ENCODE measurements at places on chromosomes 4 and X.
A peak's percentile ranks its signal among the peaks of the same experiment; 100 is the strongest.

DNA sequence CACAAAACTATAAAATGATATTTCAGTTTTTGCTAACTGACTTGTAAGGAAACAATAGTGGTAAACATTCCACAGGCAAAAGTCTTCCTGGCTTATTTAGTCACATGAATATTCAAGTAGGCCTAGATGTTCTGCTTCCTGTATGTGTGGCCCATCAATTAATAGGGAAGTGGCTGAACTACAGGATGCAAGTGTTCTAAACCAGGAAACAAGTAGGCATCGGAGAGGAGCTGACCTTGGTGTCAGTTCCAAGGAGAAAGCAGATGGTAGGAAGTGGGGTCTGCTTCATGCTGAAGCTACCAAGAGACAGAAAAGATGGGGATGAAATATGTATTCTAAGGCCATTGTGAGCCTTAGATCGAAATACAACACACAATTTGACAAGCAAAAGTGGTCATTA lies 149.7 kb downstream of the ANTXR2 start:
- no peak for DNase-seq

DNA sequence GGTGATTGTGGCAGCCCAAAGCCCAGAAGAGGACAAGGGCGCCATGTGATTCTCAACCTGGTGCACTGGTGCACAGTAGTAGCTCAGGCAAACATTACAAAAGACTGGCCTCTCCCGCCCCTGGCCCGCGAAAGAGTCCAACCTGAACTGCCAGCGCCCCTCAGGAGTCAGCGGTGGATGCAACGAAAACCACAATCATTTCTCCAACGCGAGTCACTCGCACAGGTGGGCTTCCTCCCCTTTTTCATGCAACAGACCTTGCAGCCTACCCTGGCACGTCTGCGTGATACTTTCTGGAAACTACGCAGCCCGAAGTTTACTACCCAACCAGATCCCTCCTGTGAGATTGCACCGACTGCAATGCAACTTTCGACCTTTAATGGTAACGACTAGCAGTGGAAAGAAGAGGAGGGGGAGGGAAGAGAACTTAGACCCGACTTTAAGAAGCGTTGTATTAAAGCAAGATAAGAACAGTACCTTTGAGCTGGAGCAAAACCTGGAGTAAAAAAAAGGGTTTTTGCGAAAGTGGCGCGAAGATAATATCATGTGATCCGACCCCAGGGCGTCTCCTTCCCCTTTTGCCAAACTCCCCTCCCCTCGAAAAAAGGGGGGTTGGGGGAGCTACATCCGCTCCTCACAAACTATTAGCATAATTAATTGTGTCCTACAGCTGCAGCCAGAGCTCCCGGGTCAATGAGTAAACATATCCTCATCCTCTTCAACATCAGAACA lies 63.3 kb upstream of the CCDC160 start:
- DNase-seq: peak; percentile 10

DNA sequence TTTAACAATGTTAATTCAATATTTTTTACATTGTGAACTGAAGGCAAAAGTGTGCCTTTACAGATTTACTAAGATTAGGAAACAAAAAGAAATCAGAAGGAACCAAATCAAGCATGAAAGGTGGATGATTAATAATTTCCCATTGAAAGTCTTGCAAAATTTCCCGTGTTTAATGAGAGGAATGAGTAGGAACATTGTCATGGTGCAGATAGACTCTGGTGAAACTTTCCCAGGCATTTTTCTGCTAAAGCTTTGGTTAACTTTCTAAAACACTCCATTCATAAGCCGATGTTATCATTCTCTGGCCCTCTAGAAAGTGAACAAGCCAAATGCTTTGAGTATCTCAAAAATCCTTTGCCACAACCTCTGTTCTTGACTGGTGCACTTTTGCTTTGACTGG lies 1522.8 kb upstream of the PABPC4L start:
- no peak for DNase-seq

DNA sequence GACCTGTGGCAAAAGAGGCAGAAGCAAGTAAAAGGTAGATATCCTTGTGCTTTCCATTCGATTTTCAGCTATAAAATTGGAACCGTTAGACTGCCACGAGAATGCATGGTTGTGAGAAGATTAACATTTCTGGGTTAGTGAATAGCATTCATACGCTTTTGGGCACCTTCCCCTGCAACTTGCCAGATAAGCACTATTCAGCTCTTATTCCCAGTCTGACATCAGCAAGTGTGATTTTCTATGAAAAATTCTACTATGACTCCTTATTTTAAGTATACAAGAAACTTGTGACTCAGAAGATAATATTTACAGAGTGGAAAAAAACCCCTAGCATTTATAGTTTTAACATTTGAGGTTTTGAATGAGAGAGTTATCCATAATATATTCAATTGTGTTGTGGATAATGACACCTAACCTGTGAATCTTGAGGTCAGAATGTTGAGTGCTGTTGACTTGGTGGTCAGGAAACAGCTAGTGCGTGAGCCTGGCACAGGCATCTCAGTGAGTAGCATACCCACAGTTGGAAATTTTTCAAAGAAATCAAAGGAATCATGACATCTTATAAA lies 3.9 kb downstream of the FGB start:
- no peak for DNase-seq

DNA sequence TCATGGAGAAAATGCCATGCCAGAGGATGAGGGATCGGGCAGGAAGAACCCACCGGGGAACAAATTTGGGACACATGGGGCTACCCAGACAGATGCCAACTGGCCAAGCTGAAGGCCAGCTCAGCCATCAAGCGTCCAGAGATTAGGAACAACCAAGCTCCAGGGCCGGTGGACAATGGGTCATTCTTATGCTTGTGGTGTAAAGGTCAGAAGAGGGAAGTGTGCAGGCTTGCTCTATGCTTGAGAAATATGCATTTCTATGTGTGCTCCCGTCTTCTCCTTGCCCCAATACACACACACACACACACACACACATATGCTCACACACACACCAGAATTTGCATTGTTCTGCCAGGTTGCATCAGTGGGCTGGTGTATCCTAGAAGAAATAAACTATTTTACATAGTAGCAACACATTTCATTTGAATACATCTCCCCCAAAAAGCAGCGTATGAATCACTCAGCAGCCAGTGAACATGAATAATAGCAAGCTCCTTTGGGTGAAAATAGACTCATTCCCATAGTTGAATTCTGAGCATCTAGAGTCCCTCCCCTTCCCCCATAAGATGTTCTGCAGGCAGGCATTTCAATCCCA lies 201.9 kb upstream of the PPARGC1A start:
- no peak for DNase-seq

- DNase-seq: peak; percentile 59
Measured at GRCh38 chr4:89024051-89024675, 32.8 kb downstream of the FAM13A start.

DNA sequence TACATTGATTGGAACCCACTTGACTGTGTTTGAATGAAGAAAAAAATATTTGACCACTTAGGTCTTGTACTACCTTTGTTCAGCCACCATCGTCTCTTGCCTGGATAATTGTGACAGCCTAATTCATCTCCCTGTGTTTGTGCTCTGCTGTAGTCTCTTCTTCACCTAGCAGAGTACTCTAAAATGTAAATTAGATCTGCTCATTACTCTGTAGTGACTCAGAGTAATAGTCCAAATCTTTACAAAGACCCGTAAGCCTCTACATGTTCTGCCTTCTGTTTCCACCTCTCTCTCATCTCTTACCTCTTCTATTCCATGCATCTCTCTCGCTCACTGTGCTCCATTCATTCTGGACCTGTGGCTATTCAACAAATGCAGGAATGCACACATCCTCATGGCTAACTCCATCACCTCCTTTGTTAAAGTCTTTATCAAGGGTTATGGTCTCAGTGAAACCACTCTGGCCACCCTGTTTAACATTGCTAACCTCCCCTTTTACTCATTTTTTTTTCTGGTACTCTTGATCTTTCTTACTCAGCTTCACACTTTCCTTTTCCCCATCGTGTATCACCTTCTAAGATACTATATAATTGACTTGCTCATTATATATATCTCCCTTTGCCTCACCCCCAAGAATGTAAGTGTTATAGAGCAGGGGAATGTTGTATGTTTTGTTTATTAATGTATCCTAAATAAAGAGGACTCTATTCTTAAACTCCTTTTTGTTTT lies 98.4 kb downstream of the STIM2 start:
- no peak for DNase-seq

GRCh38 chr4:2083826-2084160 lies 24.7 kb downstream of the NAT8L start:
- DNase-seq: no peak

- DNase-seq: no peak
Measured at GRCh38 chrX:38515291-38515690, 46.1 kb upstream of the TSPAN7 start.

GRCh38 chr4:174423257-174423944 lies 98.9 kb downstream of the HPGD start:
- no peak for DNase-seq

DNA sequence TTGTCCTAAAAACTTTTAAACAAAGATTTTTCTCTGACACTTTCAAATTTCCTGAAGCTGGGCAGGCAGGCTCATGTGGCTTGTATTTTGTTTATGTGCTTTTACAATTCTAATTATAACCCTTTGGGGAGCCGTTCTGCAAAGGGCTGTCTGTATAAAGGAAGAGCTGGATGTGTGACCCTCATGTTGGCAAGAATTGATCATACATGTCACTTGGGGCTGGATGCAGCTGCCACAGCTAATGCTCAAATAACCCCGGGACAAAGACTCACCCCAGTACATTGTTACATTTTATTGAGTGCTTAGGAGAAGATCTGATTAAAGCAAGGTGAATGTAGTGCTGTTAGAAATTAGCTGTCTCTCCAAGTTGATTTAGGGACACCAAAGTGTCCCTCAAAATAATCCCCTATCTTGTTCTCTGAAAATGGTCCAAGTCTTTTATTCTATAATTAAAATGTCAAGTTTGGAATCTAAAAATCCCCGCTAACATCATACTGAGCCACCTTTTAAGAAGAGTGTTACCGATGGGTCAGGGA lies 13.0 kb upstream of the DAPP1 start:
- no peak for DNase-seq

DNA sequence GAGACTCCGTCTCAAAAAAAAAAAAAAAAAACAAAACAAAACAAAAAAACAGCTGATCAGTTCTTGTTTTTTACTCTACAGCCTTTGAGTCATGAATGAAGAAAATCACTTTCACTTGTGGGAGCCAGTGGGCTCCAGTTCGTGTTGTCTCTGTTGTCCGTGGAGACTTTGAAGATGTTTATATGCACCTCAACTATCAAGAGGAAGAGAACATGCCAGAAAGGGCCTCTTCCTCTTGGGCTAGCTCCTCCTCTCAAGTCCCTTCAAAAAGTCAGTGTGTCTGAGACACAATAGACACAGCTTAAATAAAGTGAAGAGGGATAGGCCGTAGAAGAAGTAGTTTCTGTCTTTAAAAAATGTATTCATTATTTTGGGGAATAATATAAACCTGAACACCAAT lies 182.7 kb downstream of the KDR start:
- DNase-seq: no peak

DNA sequence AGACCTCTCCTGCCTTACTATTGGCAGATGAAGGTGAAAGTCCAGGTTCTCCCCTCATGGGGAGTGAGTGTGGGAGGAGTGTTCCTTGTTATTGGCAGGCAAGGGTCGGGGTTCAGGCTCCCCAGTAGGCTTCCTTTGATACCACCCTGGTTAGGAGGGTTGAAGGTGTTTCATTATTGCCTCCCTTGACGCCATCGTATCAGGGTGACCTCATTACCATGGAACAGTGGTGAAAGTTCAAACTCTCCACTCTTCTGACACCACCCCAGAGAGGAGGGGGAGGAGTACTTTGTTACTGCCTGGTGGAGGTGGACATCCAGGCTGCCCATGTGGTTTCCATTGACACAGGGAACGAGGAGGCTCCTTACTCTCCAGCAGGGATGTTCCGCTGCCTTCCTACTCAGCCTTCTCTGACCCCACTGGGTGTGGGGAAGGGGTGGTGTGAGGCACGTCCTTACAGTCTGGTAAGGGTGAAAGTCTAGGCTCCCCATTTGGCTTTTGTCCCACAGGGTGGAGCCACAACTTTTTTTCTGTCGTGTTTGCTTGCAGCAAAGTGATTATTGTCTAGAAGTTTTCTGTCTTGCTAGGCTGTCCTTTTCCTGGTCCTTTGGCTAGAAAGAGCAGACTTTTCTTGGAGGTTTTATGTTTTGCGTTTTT lies 37.2 kb upstream of the USP9X start:
- DNase-seq: no peak

DNA sequence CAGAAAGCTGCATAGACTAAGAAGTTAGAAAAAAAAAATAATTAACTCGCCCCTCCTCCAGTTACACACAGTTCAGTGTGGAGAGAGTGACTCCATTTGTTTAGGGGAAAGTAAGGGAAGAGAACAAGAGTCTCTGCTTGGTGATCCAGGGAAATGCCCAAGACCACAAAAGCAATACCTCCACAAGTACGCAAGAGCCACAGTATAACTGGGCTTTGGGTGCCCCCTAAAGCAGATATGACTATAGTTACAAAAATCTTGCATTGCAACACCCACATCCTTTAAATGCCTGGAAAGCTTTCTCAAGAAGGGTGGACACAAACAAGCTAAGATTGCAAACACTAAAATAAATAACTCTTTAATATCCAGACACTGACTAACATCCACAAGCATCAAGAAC lies 164.2 kb upstream of the NRK start:
- DNase-seq: no peak

GRCh38 chrX:154349359-154349935 lies 25.0 kb downstream of the FLNA start:
- DNase-seq: no peak

DNA sequence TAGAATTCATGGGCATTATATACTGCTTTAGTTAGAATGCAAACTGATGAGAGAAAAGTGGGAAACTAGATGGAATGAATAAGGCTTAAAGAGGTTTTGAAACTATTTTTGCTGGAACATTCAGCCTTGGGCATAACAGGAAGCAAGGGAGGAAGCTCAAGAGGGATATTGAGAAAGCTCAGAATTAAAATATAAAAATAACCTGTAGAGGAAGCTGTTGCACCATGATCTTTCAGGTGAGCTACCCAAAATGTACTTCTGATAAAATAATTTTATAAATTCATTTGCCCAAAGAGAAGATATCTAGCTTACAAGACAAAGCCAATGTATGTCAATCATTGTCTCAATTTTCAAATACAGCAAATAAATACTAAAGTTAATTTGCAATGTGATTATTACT lies 11.3 kb downstream of the GC start:
- no peak for DNase-seq

DNA sequence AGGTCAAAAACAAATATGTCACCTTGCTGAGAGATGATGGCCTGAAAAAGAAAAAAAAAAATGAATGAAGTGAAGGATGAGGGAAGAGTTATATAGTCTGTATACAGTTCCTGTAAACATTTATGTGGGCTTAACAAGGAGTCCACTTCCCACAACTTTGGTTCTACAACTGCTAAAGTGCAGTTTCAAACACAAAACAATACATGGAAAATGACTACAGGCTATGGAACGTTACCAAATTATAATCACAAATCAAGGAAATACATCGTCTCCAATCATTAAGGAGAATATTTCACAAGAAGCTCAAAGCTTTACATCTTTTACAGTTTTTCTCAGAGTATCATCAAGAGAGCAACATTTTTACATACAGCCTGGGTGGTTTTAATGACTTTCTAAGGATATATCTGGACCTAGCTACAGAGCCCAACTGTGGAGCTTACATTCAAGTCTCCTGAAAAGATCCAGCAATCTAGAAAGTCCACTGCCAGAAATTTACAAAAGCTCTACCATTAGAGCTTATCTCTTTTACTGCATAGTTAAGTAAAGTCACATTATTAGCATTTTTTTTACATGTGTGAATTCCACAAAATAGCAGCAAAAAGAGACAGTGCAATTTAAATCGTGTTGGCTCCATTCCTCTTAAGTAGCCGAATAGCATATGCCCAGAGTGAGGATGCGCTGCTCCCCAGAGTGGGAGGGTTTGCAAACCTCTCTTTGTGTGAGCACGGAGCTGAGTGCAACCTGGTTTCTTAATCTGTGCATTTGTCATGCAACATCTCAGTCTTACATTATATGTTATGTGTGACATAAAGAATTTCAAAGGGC lies 128.3 kb downstream of the MANBA start:
- no peak for DNase-seq

Data from GM10248 (cell line).